ENCODE measurements at places on chromosomes 4 and X.

GRCh38 chr4:90112715-90113114, 14.5 kb upstream of the CCSER1 start:
- DNase-seq, result no peak

GRCh38 chrX:39726771-39727170, 371.0 kb downstream of the BCOR start:
- no peak for DNase-seq

DNA sequence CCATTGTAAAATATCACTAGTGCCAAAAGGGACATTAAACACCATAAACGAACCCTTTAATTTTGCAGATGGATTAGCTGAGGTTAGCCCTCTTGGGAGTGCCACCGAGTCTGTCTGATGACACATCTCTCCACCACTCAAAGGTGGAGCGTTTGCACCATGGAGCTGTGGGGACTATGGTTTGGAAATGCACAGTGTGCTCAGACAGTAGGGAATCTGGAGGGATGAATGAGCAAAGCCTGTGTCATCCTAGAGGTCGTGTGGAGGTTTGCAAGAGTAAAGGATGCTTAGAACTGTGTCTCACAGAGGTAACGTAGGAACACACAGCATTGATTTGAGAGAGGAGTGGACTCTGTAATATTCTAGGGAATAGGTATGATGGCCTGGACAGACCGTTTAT, 93.7 kb downstream of the CLNK start:
- DNase-seq, result no peak

DNA sequence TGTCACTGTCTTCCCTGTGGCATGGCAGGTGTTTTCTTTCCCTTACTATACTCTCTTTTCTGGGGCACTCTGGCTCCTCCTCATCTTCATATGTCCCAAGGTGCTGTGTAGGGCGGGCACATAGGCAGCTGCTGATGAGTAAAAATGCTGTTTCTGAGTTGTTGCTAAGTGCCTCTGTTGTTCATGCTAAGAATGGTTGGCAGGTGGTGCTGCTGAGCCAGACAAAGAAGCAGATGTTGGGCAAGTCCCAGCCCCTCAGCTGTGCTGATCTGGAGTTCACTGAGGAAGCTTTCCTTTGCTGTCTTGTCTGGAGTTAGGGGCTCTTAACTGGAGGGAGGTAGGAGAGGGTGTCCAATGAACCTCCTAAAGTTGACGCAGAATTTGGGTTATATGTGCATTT, 40.6 kb downstream of the HADH start:
- peak; percentile 15 for DNase-seq

DNA sequence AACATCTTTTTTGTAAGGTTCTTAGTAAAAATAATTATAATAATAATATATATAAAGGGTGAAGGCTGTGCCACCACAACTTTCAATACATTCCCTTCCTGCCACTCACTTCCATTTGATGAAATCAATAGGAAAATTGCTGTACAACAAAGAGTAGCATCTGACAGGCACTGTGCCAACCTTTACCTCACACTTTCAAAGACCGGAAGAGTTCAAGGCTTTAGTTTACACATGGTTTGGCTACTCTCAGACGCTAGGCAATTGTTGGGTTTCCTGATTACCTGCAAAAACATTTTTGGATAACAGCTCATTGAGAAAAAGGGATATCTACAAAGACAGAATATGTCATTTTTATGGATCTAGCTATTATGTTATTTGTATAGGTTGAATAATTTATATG, 5.5 kb upstream of the ING2 start:
- DNase-seq, result no peak

DNA sequence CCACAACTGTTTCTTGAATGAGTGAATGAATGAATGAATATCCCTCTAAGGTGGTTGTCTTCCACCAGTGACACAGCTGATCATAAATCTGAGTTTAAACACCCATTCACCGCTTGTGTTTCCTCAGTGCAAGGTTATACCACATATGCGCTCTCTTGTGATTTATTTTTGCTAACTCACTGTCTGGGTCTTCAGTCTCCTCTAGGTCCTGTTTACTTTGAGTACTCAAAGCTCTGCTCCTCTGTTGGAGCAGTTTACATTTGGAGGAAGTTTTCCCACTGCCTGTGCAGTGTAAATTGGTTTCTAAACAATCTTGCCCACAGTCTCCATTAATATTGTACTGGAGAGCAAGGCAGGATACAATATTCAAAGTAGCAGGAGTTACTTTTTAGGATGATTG, 212.6 kb upstream of the JADE1 start:
- DNase-seq, result no peak

GRCh38 chrX:150446151-150446550, 83.0 kb downstream of the MAMLD1 start:
- DNase-seq, result no peak

DNA sequence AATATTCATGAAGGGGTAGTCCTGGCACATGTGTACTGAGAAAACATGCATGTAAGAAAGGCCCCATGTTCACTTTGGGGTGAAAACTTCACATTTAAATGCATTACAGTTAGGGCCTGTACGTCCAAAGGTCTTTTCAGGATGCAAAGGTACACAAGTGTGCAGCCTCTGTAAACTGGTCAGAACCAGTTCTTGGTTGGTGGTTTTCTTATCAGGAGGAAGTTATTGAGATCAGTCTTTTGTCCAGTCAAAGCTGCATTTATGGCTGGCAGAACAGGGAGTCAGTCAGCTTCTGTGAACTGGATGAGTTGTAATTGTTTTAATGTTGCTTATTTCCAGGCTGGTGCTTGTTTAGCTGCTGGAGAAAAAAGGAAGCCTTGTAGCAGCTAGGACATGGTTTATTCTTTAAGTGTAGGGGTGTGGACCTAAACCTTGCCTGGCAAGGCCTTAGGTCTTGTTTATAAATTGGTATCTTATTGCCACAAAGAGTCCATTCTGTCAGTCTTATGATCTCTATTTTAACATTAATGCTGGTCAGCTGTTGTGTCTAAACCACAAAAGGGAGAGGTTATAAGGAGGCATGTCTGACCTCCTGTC, 1906.6 kb upstream of the TENM3 start:
- DNase-seq, result no peak

- no peak for DNase-seq
These were observed 134.8 kb upstream of the GIMD1 start for GRCh38 chr4:106503116-106504050.

- DNase-seq, result no peak
These were observed 57.3 kb upstream of the MXRA5 start for GRCh38 chrX:3403748-3404147.

GRCh38 chr4:105145156-105145902, 1.3 kb upstream of the TET2 start:
- DNase-seq, result peak; percentile 64

DNA sequence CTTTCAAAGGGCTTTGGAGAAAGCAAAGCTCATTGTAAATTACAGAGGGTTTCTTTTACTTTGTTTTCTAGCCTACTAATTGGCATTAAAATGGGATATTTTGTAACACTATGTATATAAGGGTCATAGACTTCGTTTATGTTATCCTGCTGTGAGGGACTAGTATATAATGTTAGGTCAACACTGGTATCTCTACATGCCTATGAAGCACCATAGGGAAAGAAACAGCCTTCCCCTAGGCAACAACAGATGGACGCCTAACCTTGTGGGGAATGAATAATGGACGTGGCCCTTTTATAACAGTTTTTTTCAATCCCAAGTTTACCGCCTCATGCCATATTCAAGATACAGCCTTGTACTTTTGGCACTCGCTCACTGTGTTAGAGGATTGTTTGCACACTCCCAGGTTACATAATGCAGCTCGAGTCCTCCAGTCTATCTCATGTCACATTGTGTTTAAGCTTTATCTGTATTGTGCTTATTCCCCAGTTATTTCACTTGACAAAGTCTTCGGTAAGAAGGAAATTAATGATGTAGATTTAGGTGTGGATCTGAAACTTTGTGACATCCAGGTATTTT, 711.0 kb downstream of the RPA4 start:
- DNase-seq, result no peak

DNA sequence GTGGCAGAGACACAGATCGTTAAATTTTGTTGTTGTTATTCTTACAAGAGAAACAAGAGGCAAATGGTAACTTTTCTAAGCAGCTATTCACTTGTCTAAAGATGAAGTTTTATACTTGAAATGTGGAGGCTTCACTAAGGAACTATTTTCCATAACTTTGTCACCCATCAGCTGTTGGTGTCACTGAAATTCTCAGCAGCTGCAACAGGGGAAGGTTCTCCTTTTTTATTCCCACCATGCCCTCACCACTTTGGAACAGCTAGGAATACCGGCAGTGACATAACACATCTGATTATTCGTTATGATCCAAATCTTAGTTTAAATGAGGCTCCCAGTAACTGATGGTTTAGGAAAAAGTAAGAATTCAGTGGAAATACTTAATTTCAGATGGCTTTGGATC, 147.0 kb upstream of the LEF1 start:
- DNase-seq, result no peak

DNA sequence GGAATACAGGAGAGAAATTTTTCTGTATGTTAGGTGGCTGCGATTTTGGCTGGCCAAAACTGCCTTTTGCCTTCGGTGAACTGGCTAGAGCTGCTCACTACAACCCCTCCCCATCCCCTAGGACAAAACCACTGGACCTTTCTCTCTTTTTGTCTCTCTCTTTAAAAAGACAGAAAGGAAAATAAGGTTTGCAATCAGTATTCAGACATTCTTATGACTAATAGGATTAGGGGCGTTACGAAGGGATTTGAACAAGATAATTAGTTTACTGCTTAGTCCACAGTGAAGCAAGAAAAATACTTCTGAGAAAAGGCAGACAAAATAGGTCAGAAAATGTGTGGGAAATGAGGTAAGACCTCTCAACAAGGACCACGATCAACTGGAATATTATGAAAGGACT, 180.4 kb downstream of the SLIT2 start:
- no peak for DNase-seq

GRCh38 chrX:79704325-79704724, 310.2 kb upstream of the TBX22 start:
- no peak for DNase-seq

DNA sequence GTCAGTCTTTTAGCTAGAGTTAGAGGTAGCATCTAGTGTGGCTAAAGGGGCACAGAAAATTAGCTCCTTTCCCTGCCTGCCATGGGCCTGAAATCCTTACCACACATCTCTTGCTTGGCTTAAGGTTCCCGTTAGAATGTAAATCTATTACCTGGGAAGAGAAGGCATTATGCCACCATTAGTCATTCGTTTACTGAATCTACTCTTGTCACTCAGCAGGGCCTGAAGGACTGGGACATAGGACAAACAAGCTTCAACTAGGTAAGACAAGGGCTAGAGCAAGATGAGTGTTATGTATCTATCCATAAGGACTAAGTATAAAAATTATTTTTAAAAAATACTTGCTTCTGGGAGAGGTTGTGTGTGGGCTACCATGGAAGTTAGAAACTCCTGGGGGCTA, 112.4 kb downstream of the CT47B1 start:
- no peak for DNase-seq

DNA sequence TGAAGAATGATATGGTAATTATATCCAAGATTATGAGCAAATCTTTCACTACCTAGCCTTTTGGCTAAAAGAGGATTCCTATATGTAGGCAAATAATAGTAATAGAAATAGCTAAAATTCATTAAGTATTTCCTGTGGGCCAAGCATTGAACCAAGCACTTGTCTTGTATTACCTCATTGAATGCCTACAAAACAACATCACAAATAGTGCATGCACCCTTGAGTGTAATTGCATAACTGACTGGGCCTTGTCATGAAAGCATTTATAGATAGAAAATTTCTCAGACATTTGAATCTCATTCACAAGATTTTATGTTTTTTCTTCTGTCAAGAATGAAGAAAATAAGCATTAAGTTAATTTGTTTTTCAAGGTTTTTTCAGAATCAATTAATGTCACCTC, 3.9 kb upstream of the HPGDS start:
- no peak for DNase-seq

DNA sequence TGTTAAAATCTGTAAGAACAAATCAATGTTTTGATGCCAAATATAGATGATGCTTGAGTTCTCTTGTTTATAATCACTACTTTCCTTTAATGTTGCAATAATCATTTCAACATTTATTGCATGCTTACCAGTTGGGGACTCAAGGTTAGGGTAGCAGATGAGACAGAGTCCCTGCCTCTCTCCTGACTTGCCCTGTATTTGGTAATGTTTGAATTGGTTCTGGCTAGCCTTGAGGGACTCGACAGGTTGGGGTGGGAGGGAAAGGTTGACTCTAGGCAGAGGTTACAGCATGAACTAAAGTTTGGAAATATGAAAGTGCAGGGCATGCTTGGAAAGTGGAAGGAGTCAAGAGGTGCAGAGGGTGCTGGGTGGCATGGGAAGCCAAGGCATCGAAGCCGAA, 2.0 kb downstream of the SEC24B start:
- DNase-seq, result no peak

- no peak for DNase-seq
These were observed 369.3 kb downstream of the DMD start for GRCh38 chrX:32842053-32842452.

- DNase-seq, result no peak
These were observed 188.9 kb downstream of the CAMK2D start for GRCh38 chr4:113572620-113573019.

GRCh38 chrX:69089203-69089602, 76.0 kb downstream of the PJA1 start:
- no peak for DNase-seq

- DNase-seq, result no peak
These were observed 860 bp downstream of the ZNF182 start for GRCh38 chrX:48002929-48003328.

DNA sequence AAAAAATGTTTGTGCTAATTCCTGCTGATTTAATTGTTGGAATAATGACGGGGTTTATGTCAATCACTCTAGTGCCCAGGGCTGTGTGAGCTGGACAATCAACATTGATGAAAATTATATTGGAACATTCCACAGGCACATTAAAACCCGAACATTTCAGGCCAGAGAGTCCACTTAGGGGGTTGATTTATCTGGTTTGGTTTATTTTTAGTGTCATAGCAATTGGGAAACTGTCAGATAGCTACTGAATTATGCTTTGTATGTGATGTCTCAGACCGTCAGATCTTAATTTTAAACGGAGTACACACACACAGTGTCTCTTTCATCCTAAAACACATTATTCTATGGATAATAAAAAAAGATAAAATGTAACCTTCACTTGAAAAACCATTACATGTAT, 51.5 kb downstream of the VEGFC start:
- no peak for DNase-seq

Data from GM06990 (cell line).